A549 treated with Mapracorat at 1 μM for 4 hours (cell line): ENCODE measurements at places on chromosomes 1 and 21. TPM values are rescaled to one million over a fixed set of nuclear protein-coding genes. Genes with fewer than 3 reads are reported as not detected.

SAMD13 gene
- total RNA-seq = 0.52 to 0.81 TPM (median 0.54 TPM) in 5 replicates

ZSCAN20 gene
- total RNA-seq = 1.6 to 2.0 TPM (median 1.8 TPM) in 5 replicates

SERPINC1 gene
- not detected in 5 replicates for total RNA-seq

MORN1 gene
- 5.3 to 7.1 TPM (median 5.8 TPM) in 5 replicates for total RNA-seq

RASSF5 gene
- total RNA-seq = 0.88 to 1.2 TPM (median 1.1 TPM) in 5 replicates

TNFRSF18 gene
- 0.15 to 0.25 TPM (median 0.15 TPM) in 3 of 5 replicates, not detected in the others for total RNA-seq

RNASEL gene
- 1.2 to 2.0 TPM (median 1.8 TPM) in 5 replicates for total RNA-seq

STX12 gene
- 8.1 to 9.3 TPM (median 8.6 TPM) in 5 replicates for total RNA-seq

SLC45A3 gene
- 4.9 to 5.8 TPM (median 5.5 TPM) in 5 replicates for total RNA-seq

ARTN gene
- total RNA-seq = 0.14 to 0.61 TPM (median 0.35 TPM) in 5 replicates

AXDND1 gene
- 0.25 to 0.69 TPM (median 0.48 TPM) in 4 of 5 replicates, not detected in the other for total RNA-seq
